ENCODE measurements at places on chromosomes 4 and X.

DNA sequence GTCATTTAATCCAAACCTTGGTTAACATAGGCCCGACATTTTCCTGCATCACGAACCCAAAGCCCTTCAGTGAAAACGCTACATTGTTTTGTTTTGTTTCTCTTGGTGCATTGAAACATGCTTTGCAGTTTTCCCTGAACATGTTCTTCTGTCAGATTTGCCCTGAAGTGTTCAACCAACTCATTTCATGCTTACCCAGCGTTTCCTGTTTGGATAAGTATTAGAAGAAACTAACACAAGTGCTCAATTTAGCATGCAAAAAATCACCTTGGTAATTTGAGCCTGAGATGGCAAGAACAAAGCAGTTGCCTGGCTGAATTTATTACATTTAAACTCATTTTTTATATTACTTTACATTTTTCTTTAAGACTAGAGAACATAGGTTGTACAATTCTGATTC is 160.1 kb upstream of the VCX3A start:
- no peak for DNase-seq

- no peak for DNase-seq
These were observed 32.9 kb downstream of the CCSER1 start for GRCh38 chr4:90160044-90160443.

DNA sequence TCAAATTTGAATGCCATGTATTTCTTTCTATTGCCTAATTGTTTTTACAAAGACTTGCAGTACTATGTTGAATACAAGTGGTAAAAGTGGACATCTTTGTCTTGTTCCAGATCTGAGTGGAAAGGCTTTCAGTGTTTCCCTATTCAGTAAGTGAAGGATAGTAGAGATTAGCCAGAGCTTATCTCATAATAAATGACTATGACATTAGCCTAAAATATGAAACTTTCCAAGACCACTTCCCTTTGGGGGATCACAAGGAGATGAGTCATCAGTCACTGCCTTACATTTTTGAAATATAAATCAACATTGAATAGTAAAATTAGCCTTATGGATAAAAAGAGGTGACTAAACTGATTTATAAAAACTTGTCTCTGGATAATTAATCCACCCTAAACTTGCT is 554.1 kb upstream of the MAGEB2 start:
- DNase-seq, result no peak

GRCh38 chr4:54173281-54173912 is 55.7 kb upstream of the PDGFRA start:
- no peak for DNase-seq

DNA sequence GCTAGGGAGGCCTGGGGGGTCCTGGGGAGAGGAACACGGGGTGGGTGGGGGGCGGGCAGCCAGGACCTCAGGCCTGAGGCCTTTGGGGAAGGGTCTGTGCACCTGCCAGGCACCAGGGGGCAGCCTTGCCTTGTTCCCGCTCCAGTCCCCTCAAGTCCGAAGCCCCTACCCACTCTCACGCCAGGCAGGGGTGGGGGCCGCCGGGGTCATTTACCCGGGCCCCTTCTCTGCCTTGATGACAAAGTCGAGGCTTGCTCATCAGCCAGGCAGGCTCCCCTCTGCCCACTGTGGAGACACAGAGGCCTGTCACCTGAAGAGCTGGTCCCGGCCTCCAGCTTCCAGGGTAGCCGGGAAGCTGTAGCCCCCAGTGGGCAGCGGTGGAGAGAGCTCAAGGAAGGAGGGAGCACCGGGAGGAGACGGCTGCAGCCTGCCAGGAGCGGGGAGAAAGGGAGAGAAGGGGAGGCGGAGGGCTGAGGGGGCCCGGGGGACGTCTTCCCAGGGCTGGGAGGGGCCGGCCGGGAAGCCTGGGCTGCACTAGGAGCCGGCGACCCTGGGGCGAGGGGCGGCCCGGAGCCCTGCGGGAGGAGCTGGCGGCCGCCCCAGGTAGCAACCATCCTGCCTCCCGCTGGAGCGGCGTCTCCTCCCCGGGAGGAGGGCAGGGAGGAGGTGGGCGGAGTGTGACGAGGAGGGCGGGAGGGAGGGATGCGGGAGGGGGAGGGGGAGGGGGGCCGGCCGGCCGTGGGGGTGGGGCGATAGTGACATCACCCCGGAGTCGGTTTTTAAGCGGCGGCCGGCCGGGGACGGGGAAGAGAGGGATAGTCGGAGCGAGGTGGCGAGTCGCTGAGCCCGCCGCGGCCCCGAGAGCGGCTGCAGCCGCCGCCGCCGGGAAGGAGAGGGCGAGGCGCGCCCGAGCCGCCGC is at the start of gene SLC6A8:
SLC6A8 (plus strand) TSS at position 806 of the 919 bp plus-strand sequence. CDS start 649 bp downstream, outside the sequence.
- peak; percentile 78 for DNase-seq

GRCh38 chrX:45766981-45767501 is 566.4 kb upstream of the DIPK2B start:
- no peak for DNase-seq

DNA sequence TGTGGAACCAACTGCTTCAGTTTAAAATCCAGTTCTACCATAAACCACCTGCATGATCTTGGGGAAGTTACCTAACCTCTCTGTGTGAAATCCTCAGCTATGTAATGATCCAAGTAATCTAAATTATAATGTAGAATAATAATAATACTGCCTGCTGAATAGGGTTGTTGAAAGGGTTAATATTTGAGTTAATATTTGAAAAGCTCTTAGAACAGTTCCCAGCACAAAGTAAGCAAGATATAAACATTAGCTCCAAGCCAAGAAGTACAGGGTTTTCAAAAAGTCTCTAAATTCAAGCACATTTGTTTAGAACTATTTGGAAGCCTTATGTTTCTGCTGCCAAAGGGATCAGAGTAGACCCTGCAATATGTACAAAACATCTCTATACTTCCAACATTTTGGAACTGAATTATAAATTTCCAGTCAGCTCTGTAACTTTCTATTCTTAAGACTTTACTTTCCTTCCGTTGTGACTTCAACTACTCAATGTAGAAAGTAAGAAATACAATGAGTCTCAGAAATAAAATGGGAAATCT is 76.7 kb upstream of the FAM9C start:
- DNase-seq, result no peak

DNA sequence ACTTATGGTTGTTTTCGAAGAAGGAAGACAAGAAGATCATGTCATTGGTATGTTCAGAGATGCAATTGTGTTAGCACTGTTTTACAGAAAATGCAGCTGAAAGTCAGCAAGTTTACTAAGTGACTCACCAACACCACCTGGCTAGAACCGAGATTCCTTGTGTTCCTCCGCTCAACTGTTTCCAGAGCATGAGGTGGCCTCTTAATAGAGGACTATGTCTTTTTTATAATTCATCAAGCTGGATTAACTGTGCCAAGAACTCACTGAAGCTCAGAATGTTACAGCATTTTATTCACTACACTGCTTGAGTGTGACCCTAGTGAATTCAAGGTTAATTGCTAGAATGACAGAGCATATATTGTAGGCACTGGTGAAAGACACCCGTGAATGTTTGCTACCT is 1573.5 kb upstream of the TENM3 start:
- no peak for DNase-seq

DNA sequence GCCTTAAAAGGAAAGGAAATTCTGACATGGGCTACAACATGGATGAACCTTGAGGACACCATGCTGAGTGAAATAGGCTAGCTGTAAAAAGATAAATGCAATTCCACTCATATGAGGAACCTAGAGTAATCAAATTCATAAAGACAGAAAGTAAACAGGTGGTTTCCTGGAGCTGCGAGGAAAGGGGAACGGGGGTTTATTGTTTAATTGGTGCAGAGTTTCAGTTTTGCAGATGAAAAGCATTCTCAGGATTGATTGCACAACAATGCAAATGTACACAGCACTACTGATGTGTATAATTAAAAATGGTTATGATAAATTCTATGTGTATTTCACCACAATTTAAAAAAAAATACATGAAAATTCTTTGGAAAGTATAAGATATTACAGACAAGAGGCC is 24.0 kb downstream of the PLRG1 start:
- DNase-seq, result no peak

DNA sequence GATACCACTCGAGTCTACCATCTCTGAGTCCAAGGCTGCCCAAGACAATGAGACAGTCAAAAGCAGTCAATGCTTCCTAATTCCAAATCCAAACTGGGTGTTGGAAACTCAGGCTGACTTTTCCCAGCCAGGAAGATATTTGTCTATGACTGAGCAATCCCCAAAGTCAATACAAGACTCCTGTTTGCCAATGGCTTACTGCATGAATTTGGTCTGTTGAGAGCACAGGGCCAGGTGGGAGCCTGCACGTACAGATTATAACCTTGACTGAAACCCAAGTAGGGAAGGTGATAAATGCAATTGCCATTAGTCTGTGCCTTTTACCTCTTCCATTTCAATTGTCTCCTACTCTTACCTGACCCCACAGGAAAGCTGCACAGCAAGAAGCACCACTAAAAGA is 72.6 kb upstream of the PPARGC1A start:
- no peak for DNase-seq

GRCh38 chr4:169398316-169398715 is 127.6 kb upstream of the SH3RF1 start:
- no peak for DNase-seq

DNA sequence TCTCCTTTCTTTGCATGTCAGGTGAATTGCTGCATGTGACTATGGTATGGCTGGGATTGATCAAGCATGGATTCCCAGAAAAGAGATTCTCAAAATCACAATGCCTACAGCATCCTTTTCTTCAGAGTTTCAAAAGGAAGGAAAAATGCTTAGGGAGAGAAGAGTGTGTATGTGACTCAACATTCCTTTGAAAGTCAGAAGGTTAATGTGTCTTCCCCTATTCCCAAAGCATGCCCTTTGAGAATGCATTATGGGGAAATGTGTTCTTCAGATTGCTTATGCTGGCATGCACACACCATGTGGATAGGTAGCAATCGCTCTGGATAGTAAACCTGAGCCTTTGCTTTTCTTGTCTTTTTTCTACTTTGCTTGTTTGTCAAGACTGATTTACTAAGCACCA is 78.5 kb downstream of the ELOVL6 start:
- DNase-seq, result no peak

GRCh38 chr4:124017185-124017785 is 620.7 kb downstream of the SPRY1 start:
- DNase-seq, result no peak

- DNase-seq, result no peak
These were observed 1.0 kb downstream of the GABRA3 start for GRCh38 chrX:152450076-152450475.

DNA sequence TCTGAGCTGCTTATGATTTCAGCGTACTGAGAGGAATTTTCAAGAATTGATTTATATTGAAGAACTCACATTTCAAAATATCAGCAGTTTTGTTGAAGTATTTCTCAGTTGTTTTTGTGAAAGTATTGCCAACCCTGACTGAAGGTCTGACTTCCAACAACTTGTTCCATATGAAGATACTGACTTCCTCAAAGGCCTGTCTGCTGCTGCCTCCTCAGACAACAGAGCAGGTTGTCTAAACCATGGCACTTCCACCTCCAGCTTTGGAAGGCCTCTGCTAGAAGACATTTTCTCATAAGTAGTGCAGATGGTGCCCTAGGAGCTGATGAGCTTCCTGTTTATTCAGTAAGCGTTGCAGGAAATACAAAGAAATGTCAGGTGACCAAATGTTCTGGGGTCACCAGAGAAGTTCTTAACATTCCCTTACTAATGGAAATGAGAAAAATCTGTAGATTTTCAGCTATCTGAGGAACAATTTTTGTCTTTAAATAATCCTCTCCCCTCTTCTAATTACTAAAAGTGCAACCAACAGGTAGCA is 28.8 kb downstream of the FGF2 start:
- no peak for DNase-seq

DNA sequence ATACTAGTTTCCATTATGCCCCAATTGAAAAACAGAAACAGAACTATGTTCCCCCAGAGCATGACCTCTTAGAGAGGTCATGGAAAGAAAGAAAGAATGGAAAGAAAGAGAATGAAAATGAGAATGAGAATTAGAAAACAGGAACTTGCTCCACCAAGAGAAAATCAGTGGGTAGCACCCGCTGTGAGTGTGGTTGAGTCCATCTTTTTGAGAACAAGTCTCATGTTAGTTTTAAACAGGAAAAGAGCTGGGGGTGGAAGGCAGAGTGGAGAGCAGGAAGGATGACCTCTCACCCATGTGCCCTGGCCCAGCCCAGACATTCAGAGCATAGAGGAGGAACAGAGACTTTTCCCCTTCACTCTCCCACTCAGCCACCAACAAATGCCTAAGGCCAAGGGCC is 4.9 kb downstream of the GSX2 start:
- no peak for DNase-seq

- DNase-seq, result no peak
These were observed 255.4 kb downstream of the ARHGAP10 start for GRCh38 chr4:147987252-147987651.
